Activated T-cell treated with anti-CD3 and anti-CD28 coated beads, Interleukin-2, amount 50 U/mL, for 72 hours (primary cell): ENCODE measurements at places on chromosomes 5 and 9.

- DNase-seq, result no peak
These were observed 286.9 kb downstream of the GADD45G start for GRCh38 chr9:89891591-89892304.

DNA sequence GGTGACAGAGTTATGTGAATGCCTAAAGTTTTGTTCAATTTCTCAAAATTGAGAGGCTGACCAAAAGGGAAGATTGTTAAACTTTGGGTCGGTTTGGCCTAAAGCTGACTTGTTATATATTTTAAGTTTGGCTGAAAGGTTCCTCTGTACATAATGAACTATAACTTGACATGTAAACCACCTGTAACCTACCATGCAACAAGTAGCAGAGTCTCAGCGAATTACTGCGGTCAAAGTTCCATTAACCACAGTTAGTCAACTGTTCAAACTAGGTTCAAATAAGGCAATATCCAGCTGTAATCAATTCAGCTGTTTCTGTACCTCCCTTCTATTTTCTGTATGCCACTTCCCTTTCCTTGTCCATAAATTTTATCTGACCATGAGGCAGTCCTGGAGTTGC lies 325.1 kb upstream of the NMUR2 start:
- no peak for DNase-seq

- no peak for DNase-seq
These were observed 86.9 kb downstream of the MACIR start for GRCh38 chr5:103345461-103345860.

GRCh38 chr5:153632748-153633290 lies 142.3 kb downstream of the GRIA1 start:
- no peak for DNase-seq

GRCh38 chr5:166961028-166961427 lies 1330.4 kb upstream of the WWC1 start:
- no peak for DNase-seq

GRCh38 chr5:14410394-14411201 lies 171.0 kb upstream of the OTULINL start:
- no peak for DNase-seq

DNA sequence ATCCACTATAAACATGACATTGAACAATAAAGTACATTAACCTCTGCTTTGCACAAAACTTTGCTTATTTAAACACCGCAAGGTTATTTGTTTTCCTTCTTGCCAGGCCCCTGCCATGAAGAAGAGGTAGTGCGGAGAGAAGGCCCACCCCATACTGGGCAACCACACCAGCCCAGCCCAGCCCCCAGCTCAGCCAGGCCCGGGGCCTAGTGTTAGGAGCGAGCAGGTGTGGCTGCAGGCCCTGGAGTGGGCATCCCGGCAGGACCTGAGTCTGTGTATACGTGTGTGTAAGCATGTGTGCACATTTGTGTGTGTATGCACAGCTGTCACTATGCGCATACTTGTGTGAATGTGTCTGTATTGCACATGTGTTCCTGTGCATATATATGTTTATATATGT lies 90.4 kb upstream of the MVB12B start:
- no peak for DNase-seq

- DNase-seq, result peak; percentile 18
These were observed 6.2 kb downstream of the TMEM8B start for GRCh38 chr9:35835216-35835632.

GRCh38 chr5:176934309-176934930 lies 35.3 kb upstream of the HK3 start:
- no peak for DNase-seq

GRCh38 chr5:39624268-39624886 lies 199.6 kb upstream of the DAB2 start:
- no peak for DNase-seq

GRCh38 chr5:88984040-88984439 lies 101.1 kb upstream of the MEF2C start:
- DNase-seq, result no peak

DNA sequence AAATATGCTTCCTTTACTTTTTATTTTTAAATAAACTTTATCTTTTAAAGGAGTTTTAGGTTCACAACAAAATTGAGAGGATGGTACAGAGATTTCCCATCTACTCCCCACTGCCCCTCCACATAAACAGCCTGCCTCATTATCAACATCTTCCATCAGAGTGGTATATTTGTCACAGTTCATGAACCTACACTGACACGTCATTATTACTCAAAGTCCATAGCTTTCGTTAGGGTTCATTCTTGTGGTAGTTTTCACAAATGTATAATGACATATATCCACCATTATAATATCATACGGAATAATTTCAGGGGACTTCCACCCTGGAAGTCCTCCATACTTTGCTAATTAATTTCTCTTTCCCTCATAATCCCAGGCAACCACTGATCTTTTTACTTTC lies 204.9 kb downstream of the SMARCA2 start:
- DNase-seq, result no peak

- no peak for DNase-seq
These were observed 4.5 kb upstream of the MPDZ start for GRCh38 chr9:13284011-13284410.

- DNase-seq, result no peak
These were observed 592.2 kb upstream of the ZNF608 start for GRCh38 chr5:125338440-125339174.

DNA sequence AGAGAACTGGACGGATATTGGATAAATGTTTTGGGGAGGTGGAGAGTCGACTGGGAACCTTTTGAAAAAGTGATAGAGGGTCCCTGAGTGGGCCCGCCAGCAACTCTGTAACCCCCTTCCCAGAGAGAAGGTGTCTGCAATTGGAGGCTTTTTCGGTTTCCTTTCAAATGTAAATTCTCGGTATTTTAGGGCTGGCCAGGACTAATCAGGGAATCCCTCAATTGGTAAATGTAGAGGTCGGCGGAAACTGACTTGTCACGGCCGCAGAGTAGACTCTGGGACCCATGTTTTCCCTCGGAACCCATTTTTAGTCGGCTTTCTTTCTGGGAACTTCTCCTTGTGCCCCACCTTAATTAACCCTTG lies 524 bp downstream of the CCNB1 start:
- DNase-seq, result peak; percentile 3

GRCh38 chr5:132418881-132419280 lies 49.4 kb downstream of the SLC22A5 start:
- DNase-seq, result no peak

DNA sequence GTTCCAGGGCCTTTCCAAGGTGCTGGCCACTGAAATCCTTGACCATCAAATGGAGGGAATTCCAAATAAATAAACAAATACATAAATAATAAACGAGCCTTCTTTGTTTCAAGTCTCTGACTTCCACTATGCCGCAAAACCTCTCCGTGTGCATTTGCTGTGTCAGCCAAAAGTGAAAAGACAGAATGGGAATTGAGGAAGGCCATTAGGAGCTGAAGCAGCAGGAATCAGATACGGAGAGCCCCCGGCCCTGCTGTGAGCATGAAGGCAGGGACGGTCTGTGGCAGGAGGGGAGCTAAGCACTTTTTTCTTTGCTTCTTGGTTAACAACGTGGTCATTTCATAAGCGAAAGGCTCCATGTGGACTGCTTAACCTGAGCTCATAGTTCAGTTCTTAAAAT lies 26.1 kb downstream of the PLPPR1 start:
- no peak for DNase-seq

GRCh38 chr9:124218438-124218982 lies 39.2 kb upstream of the NEK6 start:
- DNase-seq, result peak; percentile 63

DNA sequence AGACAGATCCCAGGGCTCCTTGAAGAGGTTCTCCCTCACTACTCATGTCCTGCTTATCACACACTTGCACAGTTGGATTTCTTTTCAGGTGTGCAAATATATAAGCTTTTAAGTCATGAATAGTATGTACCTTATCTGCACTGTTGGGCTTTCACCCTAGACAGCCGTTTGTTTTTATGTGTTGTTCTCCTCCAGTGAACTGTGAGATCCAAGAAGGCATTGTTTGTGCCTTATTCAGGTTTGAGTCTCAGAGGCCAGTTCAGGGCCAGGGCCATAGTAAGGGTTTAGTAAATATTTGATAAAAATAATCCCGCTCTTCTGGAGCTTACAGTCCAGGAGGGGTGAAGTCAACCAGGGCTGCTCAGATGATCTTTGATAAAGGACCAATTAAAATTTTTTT lies 480.0 kb downstream of the TMEM38B start:
- no peak for DNase-seq

GRCh38 chr9:2271426-2271825 lies 256.3 kb downstream of the SMARCA2 start:
- DNase-seq, result peak; percentile 38

DNA sequence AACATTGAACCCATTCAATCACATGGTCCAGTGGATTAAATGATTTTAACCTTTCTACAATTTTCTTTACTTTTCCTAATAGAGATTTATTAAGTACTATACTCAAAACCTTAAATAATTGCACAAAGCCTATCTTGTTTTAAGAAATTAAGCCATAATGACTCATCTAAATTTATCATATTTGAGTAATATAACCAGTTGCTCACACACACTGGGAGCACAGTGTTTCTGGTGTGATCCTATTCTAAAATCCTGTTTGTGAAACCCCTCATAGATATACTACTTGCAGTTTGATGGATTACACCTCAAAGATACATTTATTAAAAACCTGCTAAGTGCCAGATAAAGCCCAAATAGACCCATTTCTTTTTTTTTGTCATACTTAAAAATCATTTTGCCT lies 668.3 kb upstream of the CDH18 start:
- DNase-seq, result no peak

GRCh38 chr5:174383210-174384167 lies 338.0 kb downstream of the NSG2 start:
- no peak for DNase-seq

DNA sequence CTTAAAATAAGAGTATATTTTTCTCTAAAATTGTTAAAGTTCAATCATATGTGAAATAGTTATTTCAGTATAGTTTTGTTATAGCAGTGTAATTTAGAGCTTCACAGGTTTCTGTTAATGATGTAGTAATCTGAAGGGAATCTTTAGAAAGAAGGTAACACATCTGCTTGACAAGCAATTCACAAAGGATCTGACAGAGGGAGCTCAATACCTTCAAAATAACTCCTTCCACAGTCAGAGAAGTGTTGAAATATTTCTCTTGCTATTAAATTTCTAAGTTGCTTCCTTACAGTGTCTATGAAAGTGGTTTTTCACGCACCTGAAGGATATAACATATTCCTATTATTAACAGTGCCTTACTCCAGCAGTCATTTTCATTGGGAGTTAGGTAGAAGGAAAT lies 44.9 kb downstream of the SLC25A51 start:
- DNase-seq, result no peak

GRCh38 chr9:4994166-4994890 lies 9.3 kb downstream of the JAK2 start:
- DNase-seq, result no peak

GRCh38 chr9:112970939-112971338 lies 41.1 kb downstream of the ZNF883 start:
- DNase-seq, result no peak

- DNase-seq, result no peak
These were observed 411.1 kb downstream of the ACTL7B start for GRCh38 chr9:108444400-108445358.

DNA sequence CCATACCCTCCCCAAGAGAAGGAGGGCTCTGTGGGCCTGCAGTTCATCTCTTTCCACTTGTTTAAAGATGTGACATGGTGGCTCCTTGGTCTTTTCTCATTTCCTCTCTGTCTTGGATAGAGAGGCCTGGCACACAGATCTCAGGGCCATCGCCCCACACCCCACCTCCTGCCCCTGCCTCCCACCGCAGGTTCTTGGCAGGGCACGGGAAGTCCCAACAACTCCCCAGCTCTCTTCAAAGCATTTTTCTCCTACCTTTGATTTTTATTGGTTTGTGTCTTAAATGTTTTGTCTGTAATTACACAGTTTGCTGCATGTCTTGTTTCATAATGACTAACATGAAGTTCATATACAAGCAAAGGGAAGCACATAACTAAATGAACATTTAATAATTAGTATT lies 178.5 kb upstream of the MSX2 start:
- DNase-seq, result no peak

DNA sequence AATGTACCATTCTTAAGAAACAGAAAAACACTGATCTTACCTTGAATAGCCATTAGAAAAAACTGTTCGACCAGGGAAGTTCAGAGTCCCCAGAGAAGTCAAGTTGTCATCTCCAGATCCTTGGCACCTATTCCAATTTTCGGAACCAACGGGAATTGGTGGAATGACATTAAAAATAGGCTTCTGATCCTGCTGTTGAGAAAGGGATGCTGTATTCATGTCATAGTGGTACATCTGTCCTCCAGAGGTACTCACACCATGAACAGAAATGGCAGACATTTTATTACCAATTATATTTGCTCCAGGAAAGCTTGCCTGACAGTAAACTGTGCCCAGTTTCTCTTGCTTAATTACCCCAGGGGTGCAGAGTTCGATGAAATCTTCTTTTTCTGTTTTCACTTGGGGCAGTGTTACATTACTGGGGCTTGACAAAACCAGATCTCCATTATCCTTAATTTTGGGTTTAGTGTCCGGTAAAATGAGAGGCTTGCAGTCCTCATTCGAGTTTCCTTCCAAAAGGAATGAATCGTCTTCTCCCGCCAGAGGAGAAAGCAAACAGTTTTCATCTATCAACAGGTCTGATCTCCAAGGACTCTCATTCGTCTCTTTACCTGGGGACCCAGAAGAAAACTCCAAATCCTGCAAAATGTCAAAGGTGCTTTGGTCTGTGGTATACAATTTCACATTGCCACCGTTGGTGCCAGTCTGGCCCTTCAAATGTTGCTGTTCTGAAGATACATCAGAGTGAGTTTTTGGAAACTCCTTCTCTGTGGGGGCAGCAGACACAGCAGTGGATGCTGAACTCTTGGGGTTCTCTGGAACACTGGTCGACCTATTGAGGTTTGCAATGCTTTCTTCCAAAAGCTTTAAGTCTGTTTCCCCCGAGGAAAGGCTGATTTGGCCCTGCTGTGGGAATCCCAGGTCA lies 3.6 kb downstream of the NR3C1 start:
- DNase-seq, result no peak

GRCh38 chr5:34976347-34976746 lies 47.0 kb downstream of the DNAJC21 start:
- DNase-seq, result no peak

GRCh38 chr9:98430535-98431292 lies 175.3 kb upstream of the TBC1D2 start:
- no peak for DNase-seq

DNA sequence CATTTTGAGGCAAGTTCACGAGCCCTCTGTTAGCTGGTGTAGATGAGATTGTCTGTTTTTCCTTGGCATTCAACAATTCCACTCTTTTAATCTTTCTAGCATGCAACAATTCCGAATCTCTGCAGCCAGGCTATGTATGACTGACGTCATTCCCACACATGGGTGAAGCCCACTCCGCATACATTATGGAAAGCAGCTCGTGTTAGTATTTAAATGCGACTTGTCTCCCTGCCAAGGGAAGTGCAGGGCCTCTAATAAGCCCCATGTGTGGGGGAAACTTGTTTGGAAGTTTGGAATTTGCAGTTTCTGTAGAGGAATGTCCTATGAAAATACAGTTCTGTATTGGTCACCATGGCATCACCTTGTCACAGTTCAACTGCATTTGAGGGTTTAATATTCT lies 146.0 kb upstream of the FBXL7 start:
- DNase-seq, result no peak

DNA sequence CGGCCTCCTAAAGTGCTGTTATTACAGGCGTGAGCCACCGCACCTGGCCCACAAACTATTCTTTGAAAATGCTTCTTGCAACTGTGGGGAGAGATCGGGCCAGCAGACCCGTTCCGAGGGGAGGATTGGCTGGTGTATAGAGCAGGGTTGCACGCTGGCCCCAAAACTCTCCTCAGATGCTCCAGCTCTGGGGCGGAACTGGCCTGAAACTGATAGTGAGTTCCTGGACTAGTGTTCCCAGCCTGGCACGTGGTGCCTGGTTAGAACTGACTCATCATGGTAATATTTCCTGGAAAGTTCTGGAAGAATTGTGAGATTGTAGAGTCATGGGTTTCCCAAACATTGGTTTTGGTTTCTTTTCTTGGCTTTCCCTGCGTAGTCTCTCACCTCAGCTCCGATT lies 120.5 kb downstream of the FBXL7 start:
- no peak for DNase-seq
